ENCODE measurements at places on chromosomes 4 and X. TPM values are rescaled to one million over a fixed set of nuclear protein-coding genes. Genes with fewer than 3 reads are reported as not detected.

Gene KLKB1
- not detected for total RNA-seq

Gene GABRE
- total RNA-seq: 1.3 TPM

Gene VSIG1
- not detected for total RNA-seq

Gene HTN3
- total RNA-seq: not detected

Gene PLK4
- total RNA-seq: 0.66 TPM

Gene NEUROG2
- total RNA-seq: not detected

Gene PRKX
- 23.0 TPM for total RNA-seq

Gene RASGEF1B
- under 0.01 TPM for total RNA-seq

Gene KIAA1210
- not detected for total RNA-seq

Gene COL4A5
- total RNA-seq: 42.5 TPM

Gene RHOH
- not detected for total RNA-seq

Gene PSAPL1
- total RNA-seq: not detected

Gene UGT2B10
- not detected for total RNA-seq

Gene PDGFC
- 87.6 TPM for total RNA-seq

Gene XAGE2
- total RNA-seq: not detected

Gene ASMT
- total RNA-seq: not detected

Gene AMTN
- not detected for total RNA-seq

Gene CEP135
- 3.5 TPM for total RNA-seq

Gene XAGE1A
- total RNA-seq: not detected
